ENCODE measurements at places on chromosomes 5 and 9. TPM values are rescaled to one million over a fixed set of nuclear protein-coding genes. Genes with fewer than 3 reads are reported as not detected.

The SLC1A3 gene
- polyA plus RNA-seq = 10.0 TPM

The MEIKIN gene
- polyA plus RNA-seq = not detected

The CDKN2B gene
- 3.3 TPM for polyA plus RNA-seq

The SMIM15 gene
- 20.4 TPM for polyA plus RNA-seq

The SPINK7 gene
- not detected for polyA plus RNA-seq

The FBXW11 gene
- polyA plus RNA-seq = 11.1 TPM

The SHOC1 gene
- 4.8 TPM for polyA plus RNA-seq

The TXNDC8 gene
- polyA plus RNA-seq = not detected

The GHR gene
- polyA plus RNA-seq = 2.9 TPM

The PCDHGA11 gene
- polyA plus RNA-seq = 2.0 TPM

The TSPAN17 gene
- 52.0 TPM for polyA plus RNA-seq

The PCDHA9 gene
- not detected for polyA plus RNA-seq

The TMEFF1 gene
- not detected for polyA plus RNA-seq

The FOXD4L3 gene
- polyA plus RNA-seq = not detected

The SPINK4 gene
- 4.3 TPM for polyA plus RNA-seq

The ANKRD34B gene
- polyA plus RNA-seq = 0.04 TPM

The TRIM36 gene
- polyA plus RNA-seq = 2.3 TPM

The UTP15 gene
- 5.1 TPM for polyA plus RNA-seq

The ENTREP1 gene
- polyA plus RNA-seq = 13.3 TPM

The PANK3 gene
- 5.2 TPM for polyA plus RNA-seq

The TEX48 gene
- not detected for polyA plus RNA-seq

The DRD1 gene
- polyA plus RNA-seq = 0.24 TPM

The IL17B gene
- polyA plus RNA-seq = 1.5 TPM

The SLC6A3 gene
- polyA plus RNA-seq = not detected

The FAM81B gene
- 0.16 TPM for polyA plus RNA-seq

The PCDHA13 gene
- 0.32 TPM for polyA plus RNA-seq

The IFNA10 gene
- not detected for polyA plus RNA-seq

The LCN2 gene
- 1.9 TPM for polyA plus RNA-seq

The PHF24 gene
- polyA plus RNA-seq = 0.13 TPM

The SLC25A2 gene
- polyA plus RNA-seq = not detected

The C5 gene
- polyA plus RNA-seq = 2.3 TPM

The OR2V2 gene
- polyA plus RNA-seq = not detected

The C9orf50 gene
- 0.56 TPM for polyA plus RNA-seq

The DOCK2 gene
- 4.2 TPM for polyA plus RNA-seq

The FANCC gene
- 3.2 TPM for polyA plus RNA-seq

The CXCL14 gene
- polyA plus RNA-seq = 7.6 TPM

The TMED9 gene
- 113 TPM for polyA plus RNA-seq

The CARD9 gene
- 5.7 TPM for polyA plus RNA-seq

The MYMK gene
- polyA plus RNA-seq = not detected

The DPM2 gene
- 35.6 TPM for polyA plus RNA-seq

The GLDC gene
- 0.27 TPM for polyA plus RNA-seq

The WNK2 gene
- polyA plus RNA-seq = 9.2 TPM

The UGCG gene
- 68.9 TPM for polyA plus RNA-seq

The CENPK gene
- polyA plus RNA-seq = 0.32 TPM

The NDUFS6 gene
- polyA plus RNA-seq = 32.3 TPM

The HACD4 gene
- 1.7 TPM for polyA plus RNA-seq

The CEL gene
- polyA plus RNA-seq = 0.27 TPM

The N4BP3 gene
- 2.6 TPM for polyA plus RNA-seq

All from adrenal gland (tissue), 19 donors.